ENCODE measurements at places on chromosomes 7 and 10.

DNA sequence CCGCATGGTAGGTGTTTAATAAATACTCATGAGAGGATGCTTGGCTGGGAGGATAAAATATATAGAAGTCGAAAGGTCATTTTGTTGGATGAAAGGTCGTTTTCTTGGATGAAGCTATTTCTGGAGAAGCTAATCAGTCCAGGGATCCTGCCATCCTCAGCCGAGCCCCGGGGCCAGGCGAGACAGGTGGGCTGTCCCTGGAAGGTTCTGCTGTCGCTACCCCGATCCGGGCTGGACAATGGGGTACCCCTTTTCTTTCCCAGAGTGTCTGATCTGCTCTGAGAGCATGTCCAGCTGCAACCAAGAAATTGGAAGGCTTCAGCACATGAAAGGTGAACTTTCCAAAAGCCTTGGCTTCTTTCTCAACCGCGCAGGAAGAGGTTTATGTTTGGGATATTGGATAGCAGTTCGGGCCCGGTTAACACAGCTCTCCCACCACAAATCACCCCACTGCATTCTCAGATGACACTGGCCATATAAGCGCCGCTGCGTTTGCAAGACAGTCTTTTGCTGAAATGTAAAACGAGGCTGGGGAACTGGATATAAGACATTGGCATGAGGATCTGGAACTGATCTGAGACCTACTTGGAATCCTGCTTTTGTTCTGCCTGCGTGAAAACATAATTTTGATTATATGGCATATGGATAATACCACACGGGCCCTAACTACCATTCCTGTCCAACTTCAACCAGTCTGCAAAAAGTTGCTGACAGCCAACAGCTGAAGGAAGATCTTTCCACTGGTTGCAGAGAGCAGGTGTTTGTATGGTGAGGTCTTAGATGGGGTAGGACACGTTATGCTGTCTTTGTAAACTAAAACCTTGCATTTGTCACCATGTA lies 31.2 kb upstream of the MSRB2 start:
- no peak for DNase-seq

- DNase-seq = no peak
These were observed 71.0 kb downstream of the GNAT3 start for GRCh38 chr7:80440883-80441282.

GRCh38 chr7:79037001-79037400 lies 416.5 kb downstream of the MAGI2 start:
- no peak for DNase-seq

GRCh38 chr10:58797356-58797755 lies 284.7 kb downstream of the BICC1 start:
- DNase-seq = no peak

- no peak for DNase-seq
These were observed 262.1 kb upstream of the CACNA2D1 start for GRCh38 chr7:82705517-82706260.

GRCh38 chr7:105353752-105354328 lies 34.9 kb downstream of the SRPK2 start:
- no peak for DNase-seq

- no peak for DNase-seq
These were observed 30.1 kb upstream of the PAXIP1 start for GRCh38 chr7:155032978-155033377.

GRCh38 chr10:4018054-4018511 lies 233.1 kb upstream of the KLF6 start:
- DNase-seq = no peak

GRCh38 chr7:137449016-137449415 lies 105.5 kb upstream of the PTN start:
- DNase-seq = no peak

GRCh38 chr7:151876899-151877777 lies at the start of gene PRKAG2:
Gene PRKAG2 (minus strand): TSS chr7:151877115. CDS start chr7:151876620, 495 bp downstream.
- peak; percentile 87 for DNase-seq

DNA sequence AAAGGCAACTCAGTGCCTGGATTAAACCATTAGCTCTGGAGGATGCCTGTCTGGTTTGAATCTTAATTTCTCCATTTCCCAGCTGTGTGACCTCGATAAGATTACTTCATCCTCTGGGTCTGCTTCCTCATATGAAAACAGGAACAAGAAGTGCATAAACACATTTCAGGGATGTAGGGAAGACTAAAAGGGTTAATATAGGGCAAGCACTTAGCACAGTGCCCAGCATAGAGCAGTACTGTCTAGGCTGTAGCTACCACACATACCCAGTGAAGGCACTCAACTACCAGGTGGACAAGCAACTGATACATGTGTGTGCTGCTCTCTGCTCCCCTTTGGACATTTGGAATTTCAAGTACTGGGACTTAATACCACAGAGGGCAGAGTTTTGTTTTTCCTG lies 85.4 kb downstream of the KCNMA1 start:
- no peak for DNase-seq

GRCh38 chr10:19168584-19168983 lies 120.0 kb downstream of the MALRD1 start:
- no peak for DNase-seq

GRCh38 chr7:95796617-95797016 lies 24.3 kb downstream of the DYNC1I1 start:
- no peak for DNase-seq

- DNase-seq = no peak
These were observed 328.5 kb downstream of the ADARB2 start for GRCh38 chr10:1408651-1409367.

DNA sequence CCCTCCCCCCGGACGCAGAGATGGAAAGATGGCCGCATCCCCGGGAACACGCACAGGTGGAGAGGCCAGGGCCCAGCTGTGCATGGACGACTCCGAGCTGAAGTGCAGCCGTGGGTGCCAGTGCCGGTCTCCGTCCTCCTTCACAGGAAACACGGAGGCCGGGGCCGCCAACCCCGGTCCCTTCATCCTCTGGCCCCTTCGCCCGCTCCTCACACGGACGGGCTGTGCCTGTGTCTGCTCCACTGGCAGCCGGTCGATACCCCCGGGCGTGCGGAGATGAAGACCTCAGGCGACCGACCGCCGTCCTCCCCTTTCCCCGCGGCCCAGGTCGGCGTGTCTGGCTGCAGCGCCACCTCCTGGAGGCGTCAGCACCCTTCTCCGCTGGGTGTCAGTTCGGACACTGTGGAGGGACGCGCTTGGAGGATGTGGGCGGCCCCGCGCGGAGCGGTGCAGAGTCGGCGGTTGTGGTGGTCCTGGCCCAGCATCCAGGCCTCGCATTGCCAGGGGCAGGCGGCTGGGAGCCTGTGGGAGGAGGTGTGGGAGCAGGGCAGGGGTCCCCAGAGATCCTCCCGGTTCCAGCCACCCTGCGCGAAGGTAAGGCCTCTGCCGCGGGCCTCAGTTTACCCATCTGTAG lies 9.9 kb downstream of the ZNF511 start:
- DNase-seq = peak; percentile 87

GRCh38 chr7:108511939-108512338 lies 14.0 kb downstream of the PNPLA8 start:
- DNase-seq = no peak

GRCh38 chr7:107609811-107610261 lies 29.8 kb downstream of the BCAP29 start:
- DNase-seq = no peak

DNA sequence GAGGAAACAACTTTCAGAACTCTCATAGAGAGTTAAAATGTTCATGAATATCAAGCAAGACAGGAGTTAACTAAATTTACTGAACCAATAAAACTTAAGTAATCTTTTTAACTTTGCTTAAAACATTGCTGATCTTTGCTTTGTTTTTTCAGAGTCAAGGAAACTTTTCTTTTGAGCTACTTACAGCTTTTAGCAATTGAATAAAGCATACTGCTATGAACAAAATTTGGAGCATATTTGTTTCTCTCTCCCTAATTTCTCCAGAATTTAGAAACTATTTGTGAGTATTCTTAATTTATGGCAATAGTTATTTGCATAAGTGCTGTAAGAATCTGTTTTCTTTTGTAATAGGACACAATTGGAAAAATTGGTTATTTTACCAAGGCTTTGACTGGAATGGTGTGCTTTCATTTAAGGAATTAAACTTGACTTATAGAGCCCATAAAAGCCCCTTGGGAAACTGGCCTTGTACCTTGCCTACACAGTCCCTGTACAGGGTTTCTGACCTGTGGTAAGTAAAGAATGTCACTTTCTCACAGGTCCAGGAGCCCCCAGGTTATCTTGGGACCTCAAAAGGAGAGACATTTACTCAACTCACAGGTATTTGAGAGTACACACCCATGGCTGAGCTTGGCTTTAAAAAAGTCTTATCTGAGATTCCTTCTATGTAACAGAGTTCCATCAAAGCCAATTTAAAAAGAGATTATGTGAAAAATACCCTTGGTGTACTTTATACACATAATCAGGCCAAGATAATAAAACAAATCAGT lies 23.3 kb upstream of the KIAA1549 start:
- no peak for DNase-seq

DNA sequence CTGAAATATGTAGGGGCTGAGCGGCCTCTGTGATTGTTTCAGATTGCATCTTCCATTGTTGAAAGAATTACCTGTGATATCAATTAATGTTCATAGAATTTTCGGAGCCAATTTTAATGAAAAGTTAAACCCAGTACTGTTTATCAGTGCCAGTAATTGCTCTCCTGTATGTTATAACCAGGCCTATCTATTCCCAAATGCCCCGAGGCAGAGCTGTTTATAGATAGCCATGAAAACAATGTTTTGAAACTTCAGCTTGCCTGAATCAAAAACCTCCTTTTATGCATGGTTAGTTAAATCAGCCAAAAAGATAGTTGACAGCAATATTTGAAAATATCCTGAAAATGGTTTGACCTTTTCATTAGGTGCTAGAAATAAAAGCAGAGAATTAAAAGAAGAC lies 50.1 kb upstream of the HDAC9 start:
- DNase-seq = no peak

DNA sequence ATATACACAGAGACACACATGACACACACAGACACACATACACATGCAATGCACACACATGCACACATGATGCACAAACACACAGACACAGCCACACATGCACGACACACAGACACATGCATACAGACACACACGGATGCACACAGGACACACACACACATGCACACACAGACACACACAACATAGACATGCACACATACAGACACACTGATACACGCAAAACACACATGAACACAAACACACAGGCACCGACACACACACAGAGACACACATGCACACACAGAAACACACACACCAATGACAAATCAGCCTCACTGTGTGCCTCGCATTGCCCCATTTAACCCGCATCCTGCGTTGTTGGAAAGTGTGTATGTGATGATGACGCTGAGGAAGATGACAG lies 232.4 kb downstream of the ADARB2 start:
- DNase-seq = no peak

- DNase-seq = no peak
These were observed 34.0 kb downstream of the IMMP2L start for GRCh38 chr7:111528331-111528730.

DNA sequence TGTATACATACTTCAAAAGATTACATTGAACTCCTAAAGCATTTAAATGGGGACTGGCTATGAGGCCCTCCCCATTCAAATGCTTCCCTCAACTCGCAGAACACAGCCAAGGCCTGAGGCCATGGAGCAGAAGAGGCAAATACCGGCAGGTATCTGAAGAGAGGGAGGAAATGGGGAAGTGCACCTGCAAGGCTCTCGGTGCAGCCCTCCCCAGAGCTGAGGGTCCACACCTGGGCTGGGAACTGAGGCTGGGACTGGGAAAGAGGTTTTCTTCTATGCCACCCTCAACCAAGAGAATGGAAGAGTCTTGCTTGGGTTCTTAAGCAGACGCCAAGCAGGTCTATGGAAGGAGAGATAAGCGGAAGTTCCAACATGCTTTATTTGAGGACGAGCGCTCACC lies 13.0 kb upstream of the CYREN start:
- no peak for DNase-seq

DNA sequence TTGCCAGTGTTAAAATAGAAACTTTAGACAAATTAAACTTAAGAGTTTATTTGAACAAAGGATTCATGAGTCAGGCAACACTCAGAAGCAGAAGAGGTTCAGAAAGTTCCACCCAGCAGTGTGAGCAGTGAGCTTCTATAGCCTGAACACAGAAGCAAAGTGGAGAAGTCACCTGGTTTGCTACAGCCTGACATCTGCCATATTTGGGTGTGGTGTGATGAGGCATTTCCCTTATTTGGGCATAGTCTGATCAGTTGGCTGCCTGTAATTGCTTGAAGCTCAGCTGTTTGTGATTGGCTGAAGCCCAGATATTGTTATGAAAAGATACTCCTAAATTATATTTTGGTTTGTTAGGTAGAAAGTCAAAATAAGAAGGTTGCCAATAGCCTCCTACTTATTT lies 39.1 kb downstream of the VWC2 start:
- no peak for DNase-seq

- DNase-seq = no peak
These were observed 271.8 kb upstream of the CACNA2D1 start for GRCh38 chr7:82715344-82715743.
